Posterior vena cava (tissue), 2 donors: ENCODE measurements at places on chromosomes 2 and 18. TPM values are rescaled to one million over a fixed set of nuclear protein-coding genes. Genes with fewer than 3 reads are reported as not detected.
A peak's percentile ranks its signal among the peaks of the same experiment; 100 is the strongest.

DNA sequence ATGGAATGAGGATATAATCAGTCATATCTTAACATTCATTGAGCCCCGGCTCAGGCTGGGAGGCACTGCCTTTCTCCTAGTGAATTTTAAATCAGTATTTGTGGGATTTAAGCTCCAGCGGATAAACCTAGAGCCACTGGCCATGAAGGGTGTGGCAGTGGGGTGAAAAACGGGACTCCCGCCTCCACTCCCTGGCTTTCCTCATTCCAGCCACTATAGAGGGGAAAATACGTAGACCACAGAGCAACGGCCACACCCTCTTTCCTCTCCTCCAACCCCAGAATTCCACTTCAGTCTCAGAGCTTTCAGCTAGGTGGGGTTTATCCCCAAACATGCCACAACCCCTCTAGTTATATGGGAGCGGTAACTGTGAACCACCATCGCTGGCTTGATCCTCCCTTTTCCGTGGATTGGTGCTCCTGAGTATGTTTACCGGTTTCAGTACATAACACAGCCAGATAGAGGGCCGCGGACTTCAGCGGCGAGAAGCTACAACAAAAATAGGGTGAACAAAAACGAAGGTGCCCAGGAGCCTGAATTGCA lies 70.6 kb upstream of the ITGB6 start:
- no peak for DNase-seq

GRCh38 chr18:45548614-45549013 lies 66.7 kb upstream of the SLC14A2 start:
- DNase-seq: no peak

Gene PCBP1
- total RNA-seq: 238 TPM

DNA sequence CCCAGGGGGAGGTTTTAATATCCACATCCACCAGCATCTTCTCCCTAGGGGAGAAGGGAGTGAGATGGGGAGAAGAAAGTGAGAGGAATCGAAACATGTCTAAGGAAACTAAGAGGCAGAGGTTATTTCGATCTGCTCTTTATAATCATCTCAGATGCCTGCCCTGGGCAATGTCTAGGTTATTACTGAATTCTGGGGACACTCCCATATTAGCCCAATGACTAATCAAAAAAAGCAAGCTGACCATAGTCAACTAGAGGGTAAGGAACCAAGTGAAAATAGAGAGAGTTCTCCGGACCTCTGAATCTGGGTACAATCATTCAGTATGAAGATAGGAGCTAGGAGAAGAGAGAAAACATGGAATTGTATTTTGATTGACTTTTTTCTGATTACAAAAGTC lies 56.7 kb upstream of the EML4 start:
- DNase-seq: no peak

DNA sequence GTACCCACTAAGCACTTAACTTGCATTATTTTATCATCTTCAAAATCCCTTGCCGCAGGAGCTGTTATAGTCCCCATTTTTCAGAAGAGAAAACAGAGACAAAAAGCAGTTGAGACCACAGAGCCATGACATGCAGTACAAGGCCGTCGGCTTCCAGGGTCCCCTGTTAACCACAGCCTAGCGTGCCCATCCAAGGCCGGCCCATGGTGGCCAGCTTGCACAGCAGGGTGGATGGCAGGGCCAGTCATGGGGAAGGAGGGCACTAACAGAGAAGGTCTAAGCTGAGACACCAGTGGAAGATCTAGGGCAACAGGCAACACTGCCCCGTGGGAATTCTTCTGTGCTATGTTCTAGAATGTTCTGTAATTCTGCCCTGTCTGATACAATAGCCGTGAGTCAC lies 192.6 kb upstream of the ID2 start:
- DNase-seq: no peak

- peak; percentile 82 for DNase-seq
These were observed 1.0 kb downstream of the AGAP1 start for GRCh38 chr2:235494716-235495372.

- no peak for DNase-seq
These were observed 155.3 kb upstream of the PKDCC start for GRCh38 chr2:41892476-41892875.

Gene SERPINB3
- total RNA-seq: not detected

DNA sequence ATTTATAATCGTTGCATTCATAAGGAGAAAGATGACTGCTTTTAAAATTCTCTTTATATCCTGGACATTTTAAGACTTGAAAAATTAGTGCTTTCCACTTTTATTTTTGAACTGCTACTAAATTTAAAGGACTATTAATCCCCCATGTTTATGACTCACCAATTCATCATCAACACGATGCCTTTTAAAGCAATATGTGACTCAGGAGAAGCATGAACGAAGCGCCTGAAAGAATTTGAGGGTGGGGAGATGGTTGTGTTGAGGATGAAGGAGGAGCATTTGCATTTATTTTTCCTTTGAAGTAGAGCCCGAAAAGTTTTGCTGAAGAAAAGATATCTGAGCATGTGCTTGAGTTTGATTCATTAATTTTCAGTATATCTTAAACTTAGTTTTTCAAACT lies 192.2 kb upstream of the LRRTM1 start:
- DNase-seq: no peak

Gene CKAP2L
- 0.65 TPM for total RNA-seq

Gene LYPD1
- total RNA-seq: 0.33 TPM

Gene CYB5A
- 46.7 TPM for total RNA-seq

- no peak for DNase-seq
These were observed 25.9 kb downstream of the ENOSF1 start for GRCh38 chr18:686339-687111.

GRCh38 chr2:175855794-175856453 lies 146.1 kb downstream of the LNPK start:
- DNase-seq: no peak
